ENCODE measurements at places on chromosomes 11 and 22.
A peak's percentile ranks its signal among the peaks of the same experiment; 100 is the strongest.

DNA sequence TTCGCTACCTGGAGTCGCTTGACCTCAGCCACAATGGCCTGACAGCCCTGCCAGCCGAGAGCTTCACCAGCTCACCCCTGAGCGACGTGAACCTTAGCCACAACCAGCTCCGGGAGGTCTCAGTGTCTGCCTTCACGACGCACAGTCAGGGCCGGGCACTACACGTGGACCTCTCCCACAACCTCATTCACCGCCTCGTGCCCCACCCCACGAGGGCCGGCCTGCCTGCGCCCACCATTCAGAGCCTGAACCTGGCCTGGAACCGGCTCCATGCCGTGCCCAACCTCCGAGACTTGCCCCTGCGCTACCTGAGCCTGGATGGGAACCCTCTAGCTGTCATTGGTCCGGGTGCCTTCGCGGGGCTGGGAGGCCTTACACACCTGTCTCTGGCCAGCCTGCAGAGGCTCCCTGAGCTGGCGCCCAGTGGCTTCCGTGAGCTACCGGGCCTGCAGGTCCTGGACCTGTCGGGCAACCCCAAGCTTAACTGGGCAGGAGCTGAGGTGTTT is 12.8 kb downstream of the TSKU start:
- no peak for DNase-seq

DNA sequence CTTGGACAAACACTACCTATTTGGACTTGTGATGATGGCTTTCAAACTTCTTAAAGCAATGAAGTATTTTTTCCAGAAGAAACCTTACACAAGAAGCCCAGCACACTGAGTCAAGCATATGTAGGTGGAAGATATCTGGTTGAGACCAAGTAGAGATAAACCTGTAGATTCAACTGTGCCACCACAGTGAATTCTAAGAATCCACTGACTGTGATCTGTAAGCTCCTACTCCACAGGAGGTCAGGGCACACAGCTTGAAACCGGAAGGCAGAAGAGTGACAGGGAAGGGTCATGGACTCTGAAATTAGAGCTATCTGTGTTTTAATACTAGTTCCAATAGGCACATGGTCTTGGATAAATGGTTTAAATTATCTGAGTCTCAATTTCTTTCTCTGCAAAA is 404.5 kb downstream of the ETS1 start:
- DNase-seq = no peak

- DNase-seq = no peak
Observed at GRCh38 chr11:65545853-65546216, 12.3 kb downstream of the LTBP3 start.

- peak; percentile 73 for DNase-seq
Observed at GRCh38 chr11:125170510-125171031, 6.0 kb downstream of the PKNOX2 start.

- DNase-seq = no peak
Observed at GRCh38 chr11:75273411-75274391, 33.1 kb downstream of the TPBGL start.

GRCh38 chr11:102287964-102288724 is 29.1 kb upstream of the BIRC3 start:
- DNase-seq = no peak

DNA sequence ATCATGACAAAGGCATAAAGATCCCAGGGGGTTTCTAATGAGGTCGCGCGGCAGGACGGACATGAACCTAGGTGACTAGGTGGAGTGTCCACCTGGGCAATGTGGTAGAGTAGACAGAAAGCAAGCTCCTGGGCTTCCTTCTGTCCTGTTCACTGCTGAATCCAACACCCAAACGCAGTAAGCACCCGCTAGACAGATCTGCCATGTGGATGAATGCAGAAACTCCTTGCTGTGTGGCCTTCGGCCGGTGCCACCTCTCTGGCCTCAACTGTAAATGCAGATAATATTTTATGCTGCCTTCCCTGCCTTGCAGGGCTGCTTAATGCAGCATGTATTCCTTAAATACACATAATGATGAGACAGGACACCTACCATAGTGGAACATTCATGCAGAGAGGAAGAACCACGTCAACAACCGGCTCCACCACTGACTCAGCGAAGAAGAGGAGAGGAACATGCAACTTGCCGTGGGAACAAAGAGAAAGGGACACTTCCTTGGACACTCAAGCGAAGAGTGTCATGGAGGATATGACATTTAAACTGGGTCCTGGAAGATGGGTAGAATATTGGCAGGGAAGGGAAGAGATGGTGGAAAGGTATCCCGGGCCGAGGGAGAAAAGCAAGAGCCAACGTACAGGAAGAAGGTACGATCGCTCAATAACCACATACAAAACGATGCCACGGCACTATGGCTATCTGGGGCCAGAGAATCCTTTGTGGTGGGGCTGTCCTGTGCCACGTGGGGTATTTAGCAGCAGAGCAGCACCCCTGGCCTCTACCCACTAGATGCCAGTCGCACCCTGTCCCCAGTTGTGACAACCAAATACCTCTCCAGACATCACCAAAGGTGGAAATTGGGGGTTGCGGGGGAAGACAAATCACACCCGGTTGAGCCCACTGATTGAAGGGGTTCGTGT is 30.8 kb downstream of the MYH9 start:
- DNase-seq = no peak

DNA sequence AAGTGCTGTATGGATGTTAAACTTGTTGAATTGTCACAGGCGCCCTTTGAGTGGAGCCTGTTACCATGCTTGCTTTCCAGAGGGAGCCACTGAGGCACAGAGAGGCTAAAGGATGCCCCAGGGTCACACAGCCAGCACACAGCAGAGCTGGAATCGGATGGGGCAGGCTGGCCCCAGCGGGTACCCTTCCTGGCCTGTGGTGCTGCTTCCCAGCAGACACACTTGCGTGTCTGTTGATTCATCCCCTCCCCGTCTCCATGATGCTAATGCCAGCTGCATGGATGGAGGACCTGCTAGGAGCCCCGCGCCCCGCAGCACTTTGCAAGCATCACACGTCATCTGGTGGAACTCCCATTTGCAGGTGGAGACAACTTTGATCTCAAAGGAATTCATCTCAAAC is 52.4 kb upstream of the SHISAL1 start:
- DNase-seq = no peak

DNA sequence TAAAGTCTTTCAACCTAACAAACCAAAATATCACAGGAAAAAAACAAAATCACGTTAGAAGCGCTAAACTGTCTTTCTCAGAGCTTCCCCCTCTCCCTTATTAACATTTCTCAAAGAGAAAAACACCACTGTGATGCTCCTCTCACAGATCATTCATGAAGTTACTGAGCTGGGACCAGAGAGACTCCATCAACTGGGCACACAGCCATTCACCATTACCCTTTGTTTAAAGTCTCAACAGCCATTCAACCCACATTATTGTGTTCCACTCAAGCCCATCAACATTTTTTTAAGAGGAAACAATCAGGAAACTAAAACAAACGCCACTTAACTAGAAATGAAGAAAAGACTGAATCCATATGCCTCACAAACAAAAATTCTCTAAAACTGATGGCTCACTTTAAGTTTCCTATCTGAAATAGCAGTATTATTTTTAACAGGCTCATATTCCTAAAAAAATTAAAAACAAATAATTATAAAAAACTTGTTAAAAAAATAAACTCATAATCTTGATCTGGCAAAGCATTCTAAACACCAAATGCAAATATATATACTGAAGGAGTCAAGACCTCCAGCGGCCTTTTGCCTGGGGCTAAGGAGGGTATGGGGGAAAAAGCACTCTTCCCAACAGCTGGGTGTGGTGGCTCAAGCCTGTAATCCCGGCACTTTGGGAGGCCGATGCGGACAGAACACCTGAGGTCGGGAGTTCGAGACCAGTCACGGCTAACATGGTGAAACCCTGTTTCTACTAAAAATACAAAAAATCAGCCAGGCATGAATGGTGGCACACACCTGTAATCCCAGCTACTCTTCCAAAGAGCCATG is 14.0 kb downstream of the CELF1 start:
- no peak for DNase-seq

DNA sequence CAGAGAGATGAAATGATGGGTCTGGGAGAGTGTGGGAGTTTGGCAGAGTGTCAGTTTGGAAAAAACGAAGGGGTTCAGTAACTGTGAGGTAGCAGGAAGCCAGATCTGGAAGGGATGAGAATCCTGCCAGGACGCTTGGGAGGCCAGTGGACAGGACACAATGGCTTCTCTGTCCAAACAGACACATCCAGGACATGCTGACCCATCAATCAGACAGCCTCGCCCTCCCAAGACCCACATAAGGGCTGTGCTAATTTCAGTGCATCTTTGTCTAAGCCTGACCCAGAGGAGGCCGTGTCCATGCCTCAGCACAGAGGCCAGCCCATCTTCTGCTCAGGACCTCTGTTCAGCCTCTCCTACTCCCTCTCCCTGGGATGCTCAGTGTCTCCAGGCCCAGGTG is 576.5 kb upstream of the B3GAT1 start:
- DNase-seq = no peak

DNA sequence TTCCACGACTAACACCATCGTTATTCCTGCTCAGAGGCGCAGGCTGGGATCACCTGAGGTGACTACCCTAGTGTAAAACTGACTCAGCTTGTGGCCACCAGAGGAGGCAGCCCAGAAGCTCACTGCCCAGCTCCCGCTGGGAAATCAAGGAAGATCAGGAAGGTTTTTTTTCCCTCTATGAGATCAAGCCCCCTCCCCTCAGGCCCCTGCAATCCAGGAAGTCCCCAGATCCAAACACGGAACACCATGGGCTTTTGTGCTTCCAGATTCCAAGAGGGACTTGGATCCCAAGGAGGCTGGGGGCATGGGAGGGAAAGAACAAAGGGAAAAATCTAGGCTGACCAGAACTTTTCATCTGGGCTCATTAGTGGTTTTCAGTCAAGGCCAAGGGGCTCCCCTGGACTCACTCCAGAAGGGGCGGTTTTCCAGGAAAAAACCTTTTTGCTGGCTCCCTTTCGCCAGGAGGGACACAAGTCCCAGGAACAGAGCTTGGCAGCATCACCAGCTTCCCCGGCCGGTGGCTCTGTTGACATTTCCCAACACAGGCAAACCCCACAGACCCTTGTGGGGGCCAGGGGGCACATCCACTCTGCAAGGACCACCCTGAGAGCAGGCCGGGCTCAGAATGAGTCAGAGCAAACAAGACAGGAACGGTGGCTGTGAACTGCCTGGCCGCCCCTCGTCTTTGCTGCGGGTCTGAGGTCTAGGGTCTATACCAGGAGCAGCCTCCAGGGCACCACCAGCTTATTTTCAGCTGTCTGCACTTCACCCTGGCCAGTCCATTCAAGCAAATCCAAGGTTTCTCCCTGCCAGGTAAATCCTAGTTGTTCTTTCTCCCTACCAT is 36.8 kb downstream of the MYH9 start:
- no peak for DNase-seq

DNA sequence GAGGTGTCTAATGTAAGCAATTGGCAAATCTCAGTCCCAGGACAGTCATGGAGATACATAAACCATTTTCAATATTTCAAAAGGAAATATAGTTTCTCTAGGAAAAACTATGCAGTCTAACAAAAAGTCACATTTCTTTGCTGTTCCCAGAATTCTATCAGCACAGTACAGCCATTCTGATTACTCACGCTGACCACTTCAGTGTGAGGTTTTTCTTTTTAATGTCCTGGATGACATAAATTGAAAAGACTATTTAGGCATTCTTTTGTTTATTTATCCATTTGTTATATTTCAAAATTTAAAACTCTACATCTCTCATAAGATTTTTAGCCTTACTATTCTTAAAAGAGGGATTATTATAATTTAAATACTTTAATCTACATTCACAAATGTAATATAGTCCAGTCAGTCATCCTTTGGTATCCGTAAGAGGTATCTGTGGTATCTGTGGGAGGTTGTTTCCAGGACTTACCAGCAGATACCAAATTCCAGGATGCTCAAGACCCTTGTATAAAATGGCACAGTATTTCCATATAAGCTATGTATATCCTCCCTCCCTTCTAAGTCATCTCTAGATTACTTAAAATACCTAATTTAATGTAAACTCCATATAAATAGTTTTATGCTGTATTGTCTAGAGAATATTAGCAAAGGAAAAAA is 331.1 kb upstream of the PITPNB start:
- no peak for DNase-seq

DNA sequence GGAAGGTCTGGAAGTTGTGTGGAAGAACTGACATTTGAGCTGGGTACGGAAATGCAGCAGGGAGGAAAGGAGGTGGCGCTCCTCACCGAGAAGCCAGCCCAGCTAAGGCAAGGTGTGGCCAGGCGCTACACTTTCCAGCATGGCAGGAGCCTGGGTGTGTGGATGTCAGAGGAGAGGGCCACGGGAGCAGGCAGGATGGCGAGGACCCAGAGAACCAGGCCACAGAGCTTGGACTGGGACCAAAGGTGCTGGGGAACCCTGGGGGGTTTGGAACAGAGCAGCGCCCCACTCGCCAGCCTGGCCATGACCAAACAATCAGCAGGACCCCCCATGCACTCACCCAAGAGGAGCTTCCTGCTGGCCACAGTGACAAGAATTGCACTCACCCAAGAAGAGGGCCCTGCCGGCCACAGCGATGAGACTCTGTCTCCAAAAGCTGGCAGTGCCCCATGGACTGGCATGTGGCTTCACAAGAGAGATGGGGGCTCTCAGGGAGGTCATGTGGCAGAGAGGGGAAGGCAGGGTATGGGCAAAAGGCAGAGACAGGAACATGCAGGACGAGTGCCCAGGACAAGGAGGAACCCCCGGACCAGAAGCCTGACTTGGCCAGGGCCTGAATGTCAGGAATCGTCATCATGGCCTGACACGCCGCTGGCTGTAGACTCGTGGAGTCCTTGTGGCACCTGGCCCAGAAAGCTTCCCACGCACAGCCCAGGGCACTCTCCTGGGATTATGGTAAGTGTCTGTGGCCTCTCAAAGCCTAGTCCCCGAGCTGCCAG is 45.4 kb downstream of the IGF2 start:
- no peak for DNase-seq

DNA sequence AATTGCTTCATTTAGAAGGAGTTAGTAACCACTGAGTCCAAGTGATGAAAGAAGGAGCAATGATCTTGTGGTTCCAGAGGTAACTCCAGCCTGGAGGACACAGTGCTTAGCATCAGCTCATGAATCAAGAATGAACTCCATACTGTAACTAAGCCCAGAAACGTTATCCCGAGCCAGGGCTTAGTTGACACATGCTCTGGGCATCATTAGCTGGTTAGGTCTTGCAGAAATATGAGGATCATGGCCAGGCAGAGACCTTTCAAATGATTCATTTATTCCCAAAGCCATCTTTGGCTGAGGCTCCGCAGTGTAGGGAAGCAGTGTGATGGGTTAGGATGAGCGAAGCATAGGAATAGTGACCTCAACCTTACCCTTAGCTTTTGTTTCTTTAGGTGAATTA is 277.4 kb downstream of the FAM76B start:
- no peak for DNase-seq

GRCh38 chr11:10514202-10514601 is 26.8 kb downstream of the RNF141 start:
- DNase-seq = no peak

Measured in left renal pelvis (tissue), 4 donors.